ENCODE measurements at places on chromosomes 12 and 14.
A peak's percentile ranks its signal among the peaks of the same experiment; 100 is the strongest.

GRCh38 chr12:1606021-1606622 is 11.7 kb upstream of the FBXL14 start:
- DNase-seq: no peak

GRCh38 chr14:102885737-102886447 is 36.6 kb upstream of the AMN start:
- no peak for DNase-seq

GRCh38 chr12:46677749-46678148 is 148.0 kb downstream of the SLC38A4 start:
- DNase-seq: peak; percentile 35

GRCh38 chr14:90193925-90194324 is 62.4 kb upstream of the PSMC1 start:
- DNase-seq: peak; percentile 9

GRCh38 chr14:90045616-90046015 is 16.2 kb upstream of the KCNK13 start:
- no peak for DNase-seq

GRCh38 chr14:30500222-30500621 is 58.7 kb upstream of the G2E3 start:
- no peak for DNase-seq

DNA sequence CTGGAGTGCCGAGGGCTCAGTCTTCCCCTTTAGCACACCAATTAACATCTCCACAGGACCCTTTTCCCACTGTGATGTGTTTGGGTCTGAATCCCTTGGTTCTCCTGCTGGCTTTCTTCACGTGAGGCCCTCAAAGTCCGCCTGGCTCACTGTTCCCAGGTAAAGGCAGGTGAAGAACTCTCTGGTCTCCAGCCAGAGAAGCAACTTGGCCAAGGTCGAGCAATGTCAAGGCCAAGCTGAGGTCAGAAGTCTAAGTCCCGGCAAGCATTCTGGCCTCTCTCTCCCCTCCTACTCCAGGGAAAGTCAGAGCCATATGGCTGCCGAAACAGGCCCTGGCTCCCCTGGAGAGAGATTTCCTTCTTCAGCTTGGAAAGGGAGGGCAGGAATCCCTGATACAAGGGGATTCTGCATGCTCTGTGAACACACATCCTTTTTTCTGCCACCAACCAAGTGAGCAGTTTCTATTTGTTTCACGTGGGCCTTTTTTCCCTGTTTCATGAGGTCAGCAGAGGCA is 61.4 kb upstream of the ESRRB start:
- DNase-seq: no peak

DNA sequence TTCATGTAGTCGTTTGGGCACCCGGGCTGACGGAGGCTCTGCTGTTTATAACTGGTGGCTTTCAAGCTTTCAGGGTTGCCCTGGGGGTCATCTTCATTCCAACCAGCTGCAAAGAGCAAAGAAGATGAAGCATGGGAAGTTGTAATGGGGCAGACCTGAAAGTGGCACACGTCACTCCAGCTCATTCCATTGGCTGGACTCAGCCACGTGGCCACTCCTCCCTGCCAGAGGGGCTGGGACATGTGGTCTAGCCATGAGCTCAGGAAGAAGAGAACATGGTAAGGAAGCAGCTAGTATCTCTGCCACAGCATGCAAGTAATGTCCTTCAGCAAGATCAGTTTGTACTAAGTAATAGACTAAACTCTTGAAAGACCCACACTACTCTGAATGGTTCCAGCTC is 51.7 kb upstream of the FERMT2 start:
- peak; percentile 36 for DNase-seq

- no peak for DNase-seq
Measured at GRCh38 chr14:75119056-75119455, 7.8 kb downstream of the NEK9 start.

GRCh38 chr12:99974146-99974545 is 10.6 kb downstream of the ANKS1B start:
- no peak for DNase-seq

- no peak for DNase-seq
Measured at GRCh38 chr12:50192908-50193307, 25.7 kb upstream of the CERS5 start.

- no peak for DNase-seq
Measured at GRCh38 chr12:124695861-124696260, 128.4 kb upstream of the NCOR2 start.

Data from Jurkat, Clone E6-1 (cell line).